ENCODE measurements at places on chromosomes 6 and 20. TPM values are rescaled to one million over a fixed set of nuclear protein-coding genes. Genes with fewer than 3 reads are reported as not detected.

Gene LY86
- not detected for total RNA-seq

Gene LAMA4
- total RNA-seq = 28.5 TPM

Gene HAO1
- not detected for total RNA-seq

Gene SOX18
- total RNA-seq = 0.13 TPM

Gene KCNG1
- 9.3 TPM for total RNA-seq

Gene CTAGE9
- total RNA-seq = not detected

Gene SYTL3
- 16.4 TPM for total RNA-seq

Gene CCM2L
- 1.2 TPM for total RNA-seq

DNA sequence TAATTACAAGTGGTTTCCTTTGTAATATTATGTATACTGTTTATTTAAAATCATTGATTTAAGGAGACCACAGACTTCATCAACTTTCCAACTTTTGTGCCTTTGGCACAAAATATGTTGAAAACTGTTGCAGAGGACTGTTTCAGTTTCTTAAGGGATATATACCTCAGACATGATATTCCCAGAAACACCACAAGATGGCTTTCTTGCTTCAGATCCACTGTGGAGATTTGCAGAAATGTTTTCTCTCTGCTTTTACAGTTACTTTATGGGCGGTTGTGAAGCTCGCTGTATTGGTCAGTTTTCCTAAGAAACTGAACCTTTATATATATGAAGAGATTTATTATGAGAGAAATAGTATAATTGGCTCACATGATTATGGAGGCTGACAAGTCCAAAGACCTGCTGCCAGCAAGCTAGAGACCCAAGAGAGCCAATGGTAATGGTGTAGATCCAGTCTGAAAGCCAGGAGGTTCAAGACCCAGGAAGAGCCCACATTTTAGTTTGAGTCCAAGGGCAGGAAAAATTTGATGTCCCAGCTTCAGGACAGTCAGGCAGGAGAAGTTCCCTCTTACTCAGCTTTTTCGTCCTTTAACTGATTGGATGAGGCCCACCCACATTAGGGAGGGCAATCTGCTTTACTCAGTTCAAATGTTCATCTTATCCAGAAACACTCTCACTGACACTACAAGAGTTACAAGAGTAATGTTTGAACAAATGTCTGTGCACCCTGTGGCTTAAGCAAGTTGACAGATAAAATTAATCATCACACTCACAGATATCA is 12.8 kb downstream of the ME1 start:
- DNase-seq = no peak

GRCh38 chr6:145070791-145071190 is 664.5 kb downstream of the EPM2A start:
- DNase-seq = no peak

DNA sequence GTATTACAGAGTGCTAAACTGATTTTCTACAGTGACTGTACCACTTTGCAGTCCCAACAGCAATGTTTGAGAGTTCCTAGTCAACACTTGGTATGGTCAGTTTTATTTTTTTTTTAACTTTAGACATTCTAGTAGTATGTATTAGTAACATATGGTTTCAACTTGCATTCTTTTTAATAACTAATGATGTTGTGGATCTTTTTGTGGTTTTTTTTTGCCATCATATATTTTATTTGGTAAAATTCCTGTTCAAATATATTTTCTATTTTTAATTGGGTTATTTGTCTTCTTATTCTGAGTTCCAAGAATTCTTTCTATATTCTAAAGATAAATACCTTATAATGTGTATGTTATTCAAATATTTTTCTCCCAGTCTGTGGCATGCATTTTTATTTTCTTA is 189.4 kb upstream of the ECI2 start:
- DNase-seq = no peak

DNA sequence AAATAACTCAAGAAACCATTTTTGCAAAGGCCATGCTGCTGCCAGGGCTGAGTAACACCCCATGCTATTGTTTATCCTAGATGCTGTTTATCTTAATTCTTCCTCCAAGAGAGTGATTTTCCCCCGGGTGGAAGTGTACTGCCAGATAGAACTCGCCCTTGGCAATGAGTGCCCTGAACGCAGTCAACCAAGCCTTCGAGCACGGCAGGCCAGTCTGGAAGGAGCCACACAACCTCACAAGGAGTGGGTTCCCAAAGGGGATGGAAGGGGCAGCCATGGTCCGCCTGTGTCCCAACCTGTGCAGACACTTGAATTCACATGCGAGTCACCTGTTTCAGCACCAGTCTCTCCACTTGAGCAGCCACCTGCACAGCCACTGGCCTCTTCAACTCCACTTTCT is 31.9 kb downstream of the PNPLA1 start:
- DNase-seq = no peak

GRCh38 chr6:6753301-6753700 is 164.8 kb downstream of the LY86 start:
- DNase-seq = no peak

GRCh38 chr6:146028851-146029572 is at the start of gene GRM1:
TSS of gene GRM1 (plus strand) at chr6:146029062. CDS start at chr6:146029518, 456 bp downstream.
- DNase-seq = no peak

GRCh38 chr20:25654487-25654886 is 30.7 kb upstream of the NANP start:
- no peak for DNase-seq

GRCh38 chr6:25167961-25168360 is 111.2 kb upstream of the CARMIL1 start:
- DNase-seq = no peak

GRCh38 chr20:36418711-36419110 is 112.6 kb downstream of the DLGAP4 start:
- DNase-seq = no peak

DNA sequence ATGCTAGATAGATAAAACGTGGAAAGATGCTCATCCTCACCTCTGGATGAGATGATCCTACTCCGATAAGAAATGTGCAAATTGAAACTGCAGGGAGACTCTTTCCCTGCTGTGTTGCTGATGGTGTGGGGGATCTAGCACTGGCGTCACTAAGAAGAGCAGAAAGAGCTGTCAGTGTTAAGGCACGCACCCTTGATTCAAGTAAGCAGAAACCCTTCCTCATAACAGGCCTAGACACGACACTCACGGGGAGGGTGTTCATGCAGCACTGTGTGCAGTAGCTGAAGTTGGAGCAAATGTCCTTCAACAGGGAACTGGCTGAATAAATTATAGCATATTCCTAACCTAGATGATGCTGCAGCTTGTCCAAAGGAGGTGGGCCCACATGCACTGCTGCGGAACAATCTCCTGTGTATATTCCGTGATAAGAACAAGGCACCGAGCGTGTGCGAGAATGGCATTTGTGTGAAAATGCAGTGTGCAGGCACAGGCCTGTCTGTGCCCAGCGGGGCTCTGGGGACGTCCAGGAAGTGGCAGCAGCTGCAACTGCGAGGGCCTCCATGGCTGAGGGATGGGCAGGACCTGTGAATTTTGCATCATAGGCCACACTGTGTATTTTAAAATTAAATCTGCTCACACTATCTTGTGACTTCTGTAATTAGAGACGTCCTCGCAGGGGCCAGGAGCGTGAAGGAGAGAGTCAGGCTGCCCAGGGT is 64.0 kb downstream of the TCP11 start:
- no peak for DNase-seq

GRCh38 chr6:52045033-52045432 is 42.4 kb downstream of the PKHD1 start:
- no peak for DNase-seq

- no peak for DNase-seq
These were observed 47.9 kb upstream of the DDR1 start for GRCh38 chr6:30836431-30836866.

GRCh38 chr6:144331491-144331969 is 46.4 kb downstream of the UTRN start:
- DNase-seq = no peak

DNA sequence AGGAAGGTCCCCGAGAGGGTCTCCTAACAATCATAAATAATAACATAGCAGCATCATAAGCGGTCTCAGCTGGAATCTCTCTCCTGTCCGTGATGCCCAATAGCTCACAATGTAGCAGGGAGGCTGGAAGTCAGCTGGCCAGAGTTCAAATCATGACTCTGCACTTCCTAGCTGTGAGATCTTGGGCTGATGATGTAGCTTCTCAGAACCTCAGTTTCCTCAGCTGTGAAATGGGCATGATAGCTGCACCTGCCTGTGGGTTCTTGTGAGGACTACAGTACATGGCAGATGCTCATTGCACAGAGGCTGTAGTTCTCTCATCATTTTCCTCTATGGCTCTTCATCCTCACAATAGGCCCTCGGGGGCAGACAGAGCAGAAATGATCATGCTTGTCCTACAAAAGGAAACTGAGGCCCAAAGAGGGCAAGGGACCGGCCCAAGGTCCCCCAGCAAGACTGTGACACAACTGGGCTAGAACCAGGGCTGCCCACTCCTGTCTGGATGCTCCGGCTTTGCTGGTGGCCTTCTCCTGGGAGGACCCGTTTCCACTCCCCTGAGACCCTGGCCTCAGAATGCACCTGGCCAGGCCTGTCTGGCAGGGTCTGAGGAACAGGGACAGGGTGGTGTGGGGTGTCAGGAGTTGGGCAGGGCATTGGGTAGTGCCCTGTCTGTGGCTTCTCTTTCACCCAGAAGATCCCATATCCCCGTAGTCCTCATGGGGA is 17.7 kb downstream of the SLC12A5 start:
- DNase-seq = no peak

- DNase-seq = no peak
These were observed 68.0 kb upstream of the MBOAT1 start for GRCh38 chr6:20280288-20280621.

DNA sequence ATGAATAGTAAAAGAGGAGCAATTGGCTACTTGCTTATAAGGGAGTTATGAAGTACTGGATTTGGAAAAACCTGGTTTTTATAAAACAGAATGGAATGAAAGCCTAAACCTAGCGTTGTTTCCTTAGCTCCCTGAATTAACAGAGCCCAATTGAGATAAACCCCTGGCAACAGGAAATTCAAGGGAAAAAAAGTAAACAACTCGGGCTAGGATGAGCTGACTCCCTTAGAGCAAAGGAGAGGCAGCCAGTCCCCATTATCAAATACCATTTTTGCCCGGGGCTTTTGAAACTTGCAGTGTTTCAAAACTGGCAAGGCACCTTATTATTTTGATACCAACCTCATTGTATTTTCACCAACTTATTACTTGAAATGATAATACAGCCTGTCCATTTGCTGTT is 587.5 kb downstream of the CD109 start:
- DNase-seq = no peak

GRCh38 chr20:33313686-33314314 is 30.8 kb downstream of the BPIFB1 start:
- no peak for DNase-seq

DNA sequence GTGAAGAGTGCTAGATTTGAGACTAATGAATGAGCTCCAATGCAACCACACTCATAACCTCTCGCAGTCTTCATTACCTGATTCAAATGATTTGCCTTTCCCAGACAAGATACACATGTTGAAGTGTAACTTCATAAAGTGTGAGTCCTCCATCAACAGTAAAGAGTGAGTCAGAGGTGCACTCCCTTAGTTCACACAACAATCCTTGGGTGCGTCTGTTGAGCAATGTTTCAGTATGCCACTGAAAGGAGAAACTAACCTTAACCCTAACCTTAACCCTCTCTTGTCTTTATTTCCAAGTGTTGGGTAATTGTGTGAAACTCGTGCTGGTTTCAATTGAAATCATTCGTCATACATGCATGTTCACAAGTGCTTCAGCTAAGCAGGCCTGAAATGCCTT is 21.0 kb upstream of the RIN2 start:
- DNase-seq = no peak

- DNase-seq = no peak
These were observed 31.3 kb upstream of the FAM184A start for GRCh38 chr6:119109654-119110325.

DNA sequence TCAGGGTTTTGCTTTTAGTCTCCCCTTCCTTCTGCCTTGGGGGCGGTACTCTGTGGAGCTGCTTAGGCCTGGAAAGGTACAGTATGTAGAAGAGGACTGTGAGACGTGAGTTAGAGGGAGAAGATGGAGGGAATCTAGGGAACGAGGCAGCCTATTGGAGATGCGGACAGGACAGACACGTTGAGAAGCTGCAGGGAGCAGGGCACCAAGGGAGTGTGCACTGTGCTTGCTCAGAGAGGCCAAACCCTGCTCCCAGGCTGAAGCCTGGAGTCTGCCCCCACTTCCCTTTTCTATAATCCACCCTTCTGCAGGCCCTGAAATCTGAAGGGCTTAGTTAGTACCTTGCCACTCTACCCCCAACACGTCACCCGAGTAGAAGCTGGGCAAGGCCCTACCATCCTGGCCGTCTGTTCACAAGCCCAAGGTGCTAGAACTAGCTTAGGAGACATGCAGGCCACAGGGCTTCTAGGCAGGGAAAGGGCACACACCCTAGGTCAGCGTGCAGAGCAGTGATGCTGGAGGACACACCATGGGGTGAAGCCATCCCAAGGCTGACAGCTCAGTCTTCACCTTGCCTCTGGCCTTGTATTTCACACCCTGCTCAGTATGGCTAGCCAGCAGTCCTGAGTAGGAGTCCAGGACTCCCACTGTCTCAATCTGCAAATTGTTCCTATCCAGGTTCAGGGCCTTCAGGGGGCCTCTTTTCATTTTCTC is 6.9 kb downstream of the TP53INP2 start:
- DNase-seq = no peak

DNA sequence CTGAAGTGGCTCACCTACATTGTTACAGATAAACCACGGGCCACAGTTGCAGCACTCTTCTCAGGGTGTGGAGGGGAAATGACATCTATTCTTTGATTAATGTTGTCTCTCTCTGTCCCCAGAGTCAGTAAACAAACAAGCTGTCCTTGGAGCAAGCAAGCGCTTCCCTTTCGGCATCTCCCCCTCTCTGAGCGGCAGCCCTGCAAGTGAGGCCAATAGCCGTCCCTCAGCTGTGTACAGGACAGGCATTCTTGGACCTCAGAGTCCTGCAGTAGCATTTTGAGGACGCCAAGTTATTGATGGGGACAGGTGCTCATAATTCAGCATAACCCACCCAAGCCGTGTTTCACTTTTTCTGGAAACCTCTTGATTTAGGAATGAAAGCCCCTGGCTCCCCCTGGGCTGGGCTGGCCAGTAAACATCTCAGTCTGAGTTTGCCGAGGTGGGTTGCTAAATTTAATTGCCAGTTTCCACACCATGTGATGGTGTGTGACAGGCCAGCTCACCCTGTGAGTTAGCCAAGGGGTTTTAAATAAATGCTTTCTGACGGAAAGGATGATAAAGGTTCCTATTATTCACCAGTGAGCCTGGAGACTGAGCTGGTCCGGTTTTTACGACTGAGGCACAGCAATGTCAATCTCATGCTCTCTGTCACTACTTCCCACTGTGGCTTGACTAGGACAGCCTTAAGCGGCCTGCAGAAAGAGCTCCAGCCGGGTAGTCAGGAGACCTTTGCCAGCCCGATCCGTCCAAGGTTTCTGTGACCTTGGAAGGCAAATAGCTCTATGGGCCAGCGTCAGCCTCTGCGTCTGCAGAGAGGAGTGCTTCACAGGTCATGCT is 214.8 kb upstream of the RREB1 start:
- DNase-seq = peak; percentile 72
